ENCODE measurements at places on chromosomes 7 and 10.

DNA sequence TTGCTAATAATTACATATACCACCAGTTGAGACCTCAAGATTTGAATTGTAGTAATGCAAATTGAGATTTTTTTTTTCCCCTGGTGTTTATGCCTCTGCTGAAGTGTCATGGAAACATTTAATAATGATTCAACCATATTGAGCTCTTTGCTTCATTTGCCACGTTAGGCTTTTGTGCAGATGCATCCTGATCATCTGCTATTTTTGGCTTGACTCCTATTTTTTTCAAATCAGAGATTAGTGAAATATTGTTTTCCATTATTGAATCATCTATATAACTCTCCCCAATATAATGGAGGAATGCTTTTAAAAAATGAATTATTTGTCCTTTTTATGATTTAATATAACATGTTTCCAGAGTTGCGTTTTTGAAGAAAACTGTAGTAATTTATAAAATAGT, 115.1 kb downstream of the SRI start:
- DNase-seq = no peak

DNA sequence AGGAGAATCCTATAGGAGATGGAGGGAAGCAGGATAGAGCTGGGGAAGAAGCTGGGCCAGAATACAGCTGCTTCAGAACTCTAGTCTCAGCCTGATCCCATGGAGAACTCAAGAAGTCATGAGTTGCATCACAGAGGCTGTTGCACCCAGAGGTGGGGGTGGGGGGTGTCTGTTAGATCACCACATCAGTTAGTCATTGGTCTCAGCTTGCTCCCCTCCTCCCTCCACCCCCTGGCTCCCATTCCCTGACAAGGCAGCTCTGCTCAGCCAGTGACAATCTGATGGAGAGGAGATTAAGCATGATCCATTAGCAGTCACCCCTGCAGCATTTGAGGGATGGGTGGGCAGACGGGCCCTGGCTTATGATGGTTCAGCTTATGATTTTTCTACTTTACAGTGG, 58.4 kb upstream of the FGL2 start:
- DNase-seq = no peak

DNA sequence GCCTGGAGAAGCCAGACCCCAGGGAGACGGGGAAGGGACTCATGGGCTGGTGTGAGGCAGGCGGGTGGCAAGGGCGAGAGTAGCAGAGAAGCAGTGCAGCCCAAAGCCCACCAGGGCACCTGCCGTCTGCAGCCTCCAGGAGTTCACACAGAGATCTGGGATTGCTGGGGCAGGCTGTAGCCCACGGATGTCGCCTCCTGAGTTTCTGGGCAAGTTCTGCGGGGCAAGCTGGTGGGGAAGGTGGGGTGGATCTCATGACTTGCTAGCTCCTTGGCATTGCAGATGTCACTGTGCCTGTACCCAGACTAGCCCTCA, 6.0 kb downstream of the ADCK2 start:
- DNase-seq = no peak

- no peak for DNase-seq
Measured at GRCh38 chr10:26448706-26449435, 10.7 kb downstream of the APBB1IP start.

DNA sequence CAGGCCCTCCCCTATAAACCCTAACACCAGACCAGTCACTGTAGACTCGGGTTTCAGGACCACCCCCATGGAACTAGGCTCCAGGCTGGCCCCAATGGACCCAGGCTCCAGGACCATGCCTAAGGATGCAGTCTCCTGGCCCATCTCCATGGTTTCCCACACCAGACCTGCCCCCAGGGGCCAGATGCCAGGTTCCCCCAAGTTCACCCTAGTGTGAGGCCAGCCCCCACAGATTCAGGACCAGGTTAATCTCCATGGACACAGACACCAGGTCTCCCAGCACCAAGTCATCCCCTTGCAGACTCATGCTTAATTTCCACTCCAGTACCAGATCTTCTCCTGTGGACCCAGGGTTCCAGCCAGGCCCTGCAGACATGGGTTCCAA, 103.8 kb upstream of the LANCL2 start:
- DNase-seq = no peak

- no peak for DNase-seq
Measured at GRCh38 chr7:36148422-36149065, 4.5 kb upstream of the EEPD1 start.

DNA sequence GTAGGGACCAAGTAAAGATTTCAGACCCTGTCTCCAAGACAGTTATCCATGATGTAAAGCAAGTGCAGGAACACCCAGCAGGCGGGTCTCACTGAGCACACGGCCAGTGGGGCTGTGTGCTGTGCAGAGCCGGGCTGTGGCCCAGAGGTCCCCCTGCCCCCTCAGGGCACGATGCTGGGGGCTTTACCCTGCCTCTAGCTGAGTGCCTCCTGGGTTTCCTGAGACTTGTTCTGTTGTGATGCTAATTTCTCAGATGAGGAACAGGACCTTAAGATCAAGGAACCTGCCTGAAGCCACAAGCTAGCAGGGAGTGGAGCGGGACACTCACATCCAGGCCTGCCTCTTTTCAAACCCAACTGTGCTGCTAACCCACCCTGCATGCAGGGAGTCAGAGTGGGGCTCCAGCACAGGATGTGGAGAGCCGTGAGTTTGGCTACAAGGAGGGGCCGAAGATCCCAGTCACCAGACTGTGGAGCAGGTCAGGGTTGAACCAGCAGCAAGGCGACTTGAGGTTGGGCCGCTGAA, 76.1 kb upstream of the LYZL2 start:
- DNase-seq = no peak

- no peak for DNase-seq
Measured at GRCh38 chr10:30656233-30656632, 26.7 kb upstream of the LYZL2 start.

DNA sequence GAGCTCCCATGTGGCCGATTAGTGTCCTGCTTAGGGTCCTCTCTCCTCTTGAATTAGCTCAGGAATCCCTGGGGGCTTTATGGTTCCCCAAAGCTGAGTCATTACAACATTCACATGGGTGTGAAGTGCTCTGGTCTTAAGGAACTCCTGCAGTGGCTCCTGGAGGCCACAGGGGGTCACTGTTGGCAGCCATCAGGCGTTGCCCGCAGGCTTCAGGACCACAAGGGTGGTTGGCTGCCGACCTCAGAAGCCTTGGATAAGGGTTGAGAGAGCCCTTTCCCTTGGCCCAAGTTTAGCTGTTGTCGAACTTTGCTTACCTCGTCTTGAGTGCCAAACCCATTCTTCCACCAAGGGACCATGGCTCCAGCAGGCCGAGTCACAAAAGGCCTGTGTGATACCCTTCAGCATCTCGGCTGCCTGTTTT, 61.7 kb downstream of the SH2D4B start:
- DNase-seq = no peak

- no peak for DNase-seq
Measured at GRCh38 chr10:16828114-16828568, 10.9 kb upstream of the RSU1 start.

- DNase-seq = no peak
Measured at GRCh38 chr10:86258499-86258898, 108.1 kb downstream of the GRID1 start.

DNA sequence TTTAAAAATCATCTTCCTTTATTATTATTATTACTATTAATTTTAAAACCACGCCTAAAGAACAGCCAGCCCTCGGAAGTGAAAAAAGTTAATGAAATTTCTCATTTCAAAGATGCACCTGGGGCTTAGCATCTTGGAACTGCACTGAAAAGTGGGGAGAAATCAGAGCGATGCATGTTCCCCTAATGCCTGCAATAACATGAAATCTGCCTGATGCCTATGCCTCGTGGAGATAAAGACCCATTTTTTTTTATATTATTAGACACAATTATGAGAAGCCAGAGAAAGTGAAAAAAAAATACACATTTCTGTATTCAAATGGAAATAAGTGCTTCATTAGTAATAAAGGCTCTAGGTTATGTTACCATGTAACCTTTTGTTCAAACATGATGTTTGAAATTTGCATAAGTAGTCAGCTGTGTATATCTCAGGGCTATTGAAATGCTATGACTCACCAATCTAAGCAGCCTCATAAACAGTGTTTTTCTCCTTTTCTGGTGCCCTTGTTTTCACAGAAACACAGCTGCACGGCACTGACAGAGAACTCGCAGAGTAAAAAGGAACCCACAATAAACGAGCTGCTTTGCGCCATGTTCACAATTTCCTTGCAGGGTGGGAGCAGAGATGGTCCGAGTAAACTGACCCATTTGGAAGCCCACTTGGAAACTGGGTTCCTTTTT, 175.8 kb upstream of the PRKCQ start:
- no peak for DNase-seq

DNA sequence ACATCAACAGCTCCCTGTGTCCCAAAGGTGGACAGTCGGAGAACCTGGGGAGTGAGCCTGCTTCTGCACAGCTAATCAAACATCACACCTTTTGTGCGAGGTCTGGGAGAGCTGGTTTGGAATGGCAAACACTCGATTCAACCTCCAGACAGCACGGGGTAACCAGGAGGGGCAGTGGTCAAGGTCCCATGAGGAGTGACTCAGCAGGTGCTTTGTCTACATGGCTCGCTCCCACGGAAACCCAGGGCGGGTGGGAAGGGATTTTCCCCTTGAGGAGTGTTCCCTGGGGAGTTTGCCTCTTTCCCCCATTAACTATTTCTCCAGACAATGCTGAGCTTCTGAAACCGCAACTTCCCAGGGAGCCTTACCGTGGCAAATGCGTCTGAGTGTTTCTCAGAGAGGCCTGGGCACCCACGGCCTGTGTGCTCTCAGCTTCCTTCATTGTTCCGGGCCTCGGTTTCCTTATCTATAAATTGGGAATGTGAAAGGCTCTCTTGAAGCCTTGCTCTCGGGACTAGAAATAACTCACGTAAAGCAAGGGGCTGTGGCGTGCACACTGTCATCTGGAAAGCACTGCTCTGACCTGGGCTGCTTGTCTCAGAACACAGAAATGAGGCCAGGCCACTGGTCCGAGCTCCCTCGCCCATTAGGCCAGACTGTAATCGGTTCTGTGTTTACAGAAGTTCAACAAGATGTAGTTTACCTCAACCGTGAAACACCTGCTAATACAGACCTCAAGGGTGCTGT, 14.0 kb upstream of the GTPBP4 start:
- DNase-seq = no peak

GRCh38 chr7:86784765-86785164, 141.1 kb downstream of the GRM3 start:
- no peak for DNase-seq

- DNase-seq = no peak
Measured at GRCh38 chr10:182441-183201, 47.4 kb downstream of the ZMYND11 start.

Measured in GM12892 (cell line).